ENCODE measurements at places on chromosomes 5 and 9. TPM values are rescaled to one million over a fixed set of nuclear protein-coding genes. Genes with fewer than 3 reads are reported as not detected.

DNA sequence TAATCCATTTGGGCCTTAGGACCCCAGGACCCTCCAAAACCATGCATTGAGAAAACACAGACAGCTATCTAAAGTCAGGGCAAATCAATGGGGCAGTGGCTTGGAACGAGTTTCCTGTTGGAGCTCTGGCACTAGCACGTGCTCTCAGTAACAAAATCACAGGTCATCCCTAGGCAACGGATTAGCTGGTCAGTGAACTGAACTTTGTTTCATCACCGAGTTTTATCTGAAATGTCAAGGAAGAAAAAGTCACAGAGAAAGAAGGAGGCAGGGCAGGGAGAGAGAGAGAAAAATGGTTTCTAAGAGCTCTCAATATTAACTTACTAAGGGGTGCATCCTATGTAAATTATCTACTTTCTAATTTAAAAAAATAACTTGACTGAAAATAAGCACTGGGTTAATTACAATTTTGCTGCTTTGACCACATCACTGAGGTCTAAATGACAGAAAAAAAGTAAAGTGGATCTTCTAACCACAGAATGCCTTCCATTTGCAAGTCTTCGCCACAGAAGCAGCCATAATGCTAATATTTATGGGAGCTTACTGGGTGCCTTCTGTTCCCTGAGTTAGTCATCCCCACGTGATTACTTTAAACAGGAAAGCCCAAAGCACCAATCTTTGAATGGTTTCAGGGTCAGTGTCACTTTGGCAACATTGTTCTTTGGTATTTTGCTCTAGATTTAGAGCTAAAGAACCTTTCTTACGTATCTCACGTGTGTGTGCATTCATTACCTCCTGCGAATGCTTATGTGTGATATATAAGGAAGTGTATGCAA, 503.9 kb downstream of the RASEF start:
- DNase-seq, result no peak
- H3K4me3 ChIP-seq, result no peak overlapping the region
- no peaks in the 10 kb centered on the region for H3K27me3 ChIP-seq
- no peaks in the 10 kb centered on the region for H3K4me1 ChIP-seq
- H3K27ac ChIP-seq, result no peak overlapping the region
- H3K36me3 ChIP-seq, result no peaks in the 10 kb centered on the region

DNA sequence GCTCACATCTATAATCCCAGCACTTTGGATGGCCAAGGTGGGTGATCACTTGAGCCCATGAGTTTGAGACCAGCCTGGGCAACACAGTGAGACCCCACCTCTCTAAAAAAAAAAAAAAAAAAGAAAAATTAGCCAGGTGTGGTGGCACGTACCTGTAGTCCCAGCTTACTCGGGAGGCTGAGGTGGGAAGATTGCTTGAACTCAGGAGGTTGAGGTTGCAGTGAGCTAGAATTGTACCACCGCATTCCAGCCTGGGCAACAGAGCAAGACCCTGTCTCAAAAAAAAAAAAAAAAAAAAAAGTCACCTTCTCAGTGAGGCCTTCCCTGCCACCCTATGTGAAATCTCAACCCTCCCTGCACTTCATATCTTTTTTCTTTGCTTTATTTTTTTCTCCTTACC, 14.0 kb upstream of the SEPTIN8 start:
- no peak overlapping the region for H3K27ac ChIP-seq
- H3K4me3 ChIP-seq, result no peak overlapping the region
- peaks cover 31% of the 10 kb centered on the region for H3K27me3 ChIP-seq
- H3K4me1 ChIP-seq, result no peaks in the 10 kb centered on the region
- no peak for DNase-seq

- peaks cover 76% of the 10 kb centered on the region for H3K36me3 ChIP-seq
- peaks cover 91% of the 10 kb centered on the region for H3K4me1 ChIP-seq
- H3K27me3 ChIP-seq, result no peaks in the 10 kb centered on the region
Observed at GRCh38 chr5:132439521-132440089, 51.0 kb downstream of the IRF1 start.

GRCh38 chr9:137971477-137972138, 94.0 kb downstream of the CACNA1B start:
- no peak overlapping the region for H3K4me3 ChIP-seq
- no peak for DNase-seq

GRCh38 chr5:138884554-138884953, 9.4 kb upstream of the LRRTM2 start:
- DNase-seq, result no peak
- no peaks in the 10 kb centered on the region for H3K4me1 ChIP-seq
- H3K4me3 ChIP-seq, result no peak overlapping the region
- peaks cover 9% of the 10 kb centered on the region for H3K27me3 ChIP-seq
- peaks cover 7% of the 10 kb centered on the region for H3K36me3 ChIP-seq

DNA sequence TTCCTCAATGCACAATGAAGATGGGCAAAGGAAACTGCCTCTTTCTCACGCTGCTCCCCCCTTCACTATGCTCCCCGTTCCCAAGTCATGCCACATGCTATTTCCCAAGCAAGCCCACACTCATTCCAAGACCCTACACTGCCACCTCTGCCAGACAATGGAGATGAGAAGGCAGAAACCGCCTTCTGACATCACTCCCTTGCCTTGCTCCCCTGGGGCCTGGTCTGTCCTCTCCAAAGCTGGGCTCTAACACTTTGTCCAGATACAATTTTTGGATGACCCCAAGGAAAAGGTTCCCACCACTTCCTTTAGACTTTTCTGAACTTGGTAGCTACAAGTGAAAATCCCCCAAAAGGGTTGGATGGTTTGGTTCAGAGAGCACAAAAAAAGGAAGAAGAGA, 7.2 kb upstream of the ADRA1B start:
- H3K27ac ChIP-seq, result no peak overlapping the region
- no peak overlapping the region for H3K4me3 ChIP-seq
- peaks cover 4% of the 10 kb centered on the region for H3K4me1 ChIP-seq
- H3K27me3 ChIP-seq, result peaks cover 16% of the 10 kb centered on the region
- DNase-seq, result no peak

DNA sequence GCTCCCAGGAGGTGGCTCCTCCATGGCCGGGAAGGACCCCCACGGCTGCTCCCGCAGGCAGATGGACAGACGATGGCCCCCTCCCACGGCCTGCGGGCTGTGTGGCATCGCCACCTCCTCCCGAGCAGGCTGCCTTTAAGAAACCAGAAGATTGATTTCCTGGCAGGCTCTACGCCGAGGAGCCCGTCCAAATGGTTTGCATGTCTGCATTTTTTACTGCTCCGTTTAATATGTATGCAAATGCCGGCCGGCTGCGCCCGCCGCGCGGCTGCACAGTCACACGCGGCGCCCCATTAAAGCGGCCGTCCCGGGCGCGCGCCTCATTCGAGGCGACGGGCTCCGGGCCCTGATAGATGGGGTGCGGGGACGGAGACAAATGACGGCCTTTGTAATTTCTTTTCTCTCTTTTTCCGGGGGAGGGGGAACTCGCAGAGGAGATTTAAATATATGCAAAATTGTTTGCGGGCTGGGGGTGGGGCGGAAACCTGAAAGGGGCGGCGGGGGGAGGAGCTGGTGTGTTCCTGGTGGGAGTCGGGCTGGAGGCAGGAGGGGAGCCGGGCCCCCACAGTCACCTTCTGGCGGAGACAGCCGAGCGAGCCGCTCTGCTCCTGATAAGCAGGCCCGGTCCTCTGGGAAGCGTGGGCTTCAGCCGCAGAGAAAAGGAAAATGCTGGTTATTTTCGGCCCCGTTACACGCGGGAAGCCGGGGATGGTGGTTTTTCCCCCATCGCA, 158.7 kb upstream of the IER5L start:
- peak; percentile 25 for DNase-seq
- no peak overlapping the region for H3K27ac ChIP-seq
- H3K4me1 ChIP-seq, result peaks cover 25% of the 10 kb centered on the region
- H3K27me3 ChIP-seq, result peaks cover 12% of the 10 kb centered on the region
- H3K4me3 ChIP-seq, result peak overlapping the region; percentile 61

- no peak for DNase-seq
- peaks cover 30% of the 10 kb centered on the region for H3K4me1 ChIP-seq
- no peak overlapping the region for H3K27ac ChIP-seq
- no peaks in the 10 kb centered on the region for H3K27me3 ChIP-seq
Observed at GRCh38 chr5:107801061-107801460, 130.3 kb upstream of the EFNA5 start.

GRCh38 chr9:35675732-35676392, 2.1 kb downstream of the CA9 start:
- H3K4me1 ChIP-seq, result peaks cover 14% of the 10 kb centered on the region
- no peak for DNase-seq
- no peak overlapping the region for H3K4me3 ChIP-seq
- peaks cover 28% of the 10 kb centered on the region for H3K27me3 ChIP-seq
- H3K36me3 ChIP-seq, result peaks cover 4% of the 10 kb centered on the region

GRCh38 chr9:2469681-2470221, 151.8 kb upstream of the VLDLR start:
- DNase-seq, result peak; percentile 6
- H3K4me3 ChIP-seq, result no peak overlapping the region
- no peak overlapping the region for H3K27ac ChIP-seq
- H3K36me3 ChIP-seq, result no peaks in the 10 kb centered on the region
- peaks cover 8% of the 10 kb centered on the region for H3K27me3 ChIP-seq
- H3K4me1 ChIP-seq, result no peaks in the 10 kb centered on the region

DNA sequence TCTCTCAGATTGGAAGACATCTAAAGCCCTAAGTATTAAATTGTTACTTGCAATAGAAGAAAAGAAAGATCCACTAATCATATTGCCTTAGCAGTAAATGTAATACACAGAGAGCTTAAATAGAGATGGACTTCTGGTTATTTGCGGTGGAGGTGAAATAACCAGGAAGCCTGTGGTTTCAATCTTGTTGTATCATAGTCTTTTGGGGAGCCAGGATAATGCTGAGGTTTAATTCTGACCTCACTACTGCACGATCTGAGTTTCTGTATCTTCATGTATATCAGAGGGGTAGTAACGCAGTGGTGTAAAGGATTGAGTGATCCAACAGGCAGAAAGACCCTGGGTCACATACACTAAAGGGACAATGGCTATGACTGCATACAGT, 71.7 kb downstream of the ANKRD55 start:
- DNase-seq, result no peak
- peaks cover 80% of the 10 kb centered on the region for H3K4me1 ChIP-seq
- H3K4me3 ChIP-seq, result peak overlapping the region; percentile 78
- peaks cover 22% of the 10 kb centered on the region for H3K36me3 ChIP-seq
- H3K27me3 ChIP-seq, result no peaks in the 10 kb centered on the region

DNA sequence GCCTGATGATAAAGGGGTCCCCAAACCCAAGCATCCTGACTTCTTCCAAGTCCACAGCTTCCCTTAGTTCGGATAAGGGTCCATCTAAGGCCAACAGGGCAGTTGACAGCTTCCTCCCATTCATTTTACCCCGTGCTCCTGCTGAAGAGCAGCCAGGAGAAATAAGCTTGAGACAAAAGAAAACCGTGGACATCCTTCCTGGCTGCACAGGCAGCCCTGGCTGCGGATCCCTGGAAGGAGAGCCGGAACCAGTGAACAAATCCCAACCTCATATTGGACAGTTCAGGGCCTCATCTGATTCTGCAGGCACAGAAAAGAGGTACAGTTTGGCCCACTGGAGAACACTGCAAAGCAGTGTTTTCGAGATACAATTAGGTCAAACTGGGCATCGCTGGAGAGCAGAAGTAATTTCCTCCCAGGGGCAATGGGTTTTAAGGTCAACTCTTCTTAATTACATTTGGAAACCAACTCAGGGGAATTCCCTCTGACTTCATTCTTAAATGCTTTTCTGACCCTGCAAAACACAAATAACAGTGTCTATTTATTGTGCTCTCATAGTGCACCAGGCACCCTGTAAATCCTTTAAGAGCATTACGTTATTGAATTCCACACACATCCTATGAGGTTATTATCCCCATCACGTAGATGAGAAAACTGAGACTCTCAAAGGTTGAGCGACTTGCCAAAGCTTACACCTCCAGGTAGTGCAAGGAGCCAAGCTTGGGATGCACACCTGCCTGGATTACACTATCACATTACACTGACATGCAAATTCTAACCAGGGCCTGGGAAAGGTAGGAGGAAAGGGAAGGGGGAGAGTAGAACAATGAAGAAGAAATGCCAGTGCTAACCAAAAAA, 21.2 kb downstream of the ADAM19 start:
- H3K4me1 ChIP-seq, result peaks cover 83% of the 10 kb centered on the region
- no peak for DNase-seq
- H3K27ac ChIP-seq, result no peak overlapping the region
- no peak overlapping the region for H3K4me3 ChIP-seq
- H3K36me3 ChIP-seq, result peaks cover 71% of the 10 kb centered on the region

DNA sequence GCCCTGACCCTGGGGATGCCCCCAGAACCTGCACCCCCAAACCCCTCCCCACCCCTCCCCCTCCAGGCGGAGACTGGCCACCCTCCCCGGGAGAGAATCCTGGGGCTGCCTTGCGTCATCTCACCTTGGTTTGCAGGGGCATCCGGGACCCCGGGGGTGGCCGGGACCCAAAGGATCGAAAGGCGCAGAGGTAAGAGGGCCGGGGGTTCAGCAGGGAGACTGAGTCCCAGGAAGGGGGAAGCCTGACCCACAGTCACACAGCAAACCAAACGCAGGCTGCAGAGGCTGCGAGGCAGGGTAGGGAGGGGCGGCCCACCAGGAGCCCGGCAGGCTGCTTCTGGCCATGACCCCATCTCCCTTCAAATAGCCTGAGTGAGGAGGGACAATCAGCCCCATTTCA, 33.8 kb upstream of the ORM1 start:
- no peak overlapping the region for H3K27ac ChIP-seq
- DNase-seq, result no peak
- no peaks in the 10 kb centered on the region for H3K27me3 ChIP-seq
- H3K4me1 ChIP-seq, result peaks cover 4% of the 10 kb centered on the region
- H3K4me3 ChIP-seq, result no peak overlapping the region
- H3K36me3 ChIP-seq, result no peaks in the 10 kb centered on the region

- H3K27me3 ChIP-seq, result no peaks in the 10 kb centered on the region
- peaks cover 2% of the 10 kb centered on the region for H3K4me1 ChIP-seq
- no peak overlapping the region for H3K27ac ChIP-seq
Observed at GRCh38 chr5:154317916-154318315, 127.4 kb downstream of the GALNT10 start.

- no peak overlapping the region for H3K27ac ChIP-seq
- no peaks in the 10 kb centered on the region for H3K4me1 ChIP-seq
- no peaks in the 10 kb centered on the region for H3K36me3 ChIP-seq
- H3K4me3 ChIP-seq, result no peak overlapping the region
- H3K27me3 ChIP-seq, result peaks cover 9% of the 10 kb centered on the region
Observed at GRCh38 chr5:33769196-33769595, 122.6 kb downstream of the ADAMTS12 start.

PLPP7 gene
- 0.21 TPM for total RNA-seq

IL9 gene
- not detected for total RNA-seq

ADAMTS16 gene
- not detected for total RNA-seq

SLC25A2 gene
- 0.52 TPM for total RNA-seq

ZNF879 gene
- total RNA-seq, result 4.7 TPM

GPBP1 gene
- total RNA-seq, result 104 TPM

Data from activated CD4-positive, alpha-beta T cell treated with anti-CD3 and anti-CD28 coated beads, Interleukin-2, amount 10 ng/mL, durations not matched to agents 7 days and 5 days (primary cell).